ENCODE measurements at places on chromosomes 11 and 22.

GRCh38 chr22:49525801-49526535, 301.7 kb downstream of the BRD1 start:
- no peak for DNase-seq

DNA sequence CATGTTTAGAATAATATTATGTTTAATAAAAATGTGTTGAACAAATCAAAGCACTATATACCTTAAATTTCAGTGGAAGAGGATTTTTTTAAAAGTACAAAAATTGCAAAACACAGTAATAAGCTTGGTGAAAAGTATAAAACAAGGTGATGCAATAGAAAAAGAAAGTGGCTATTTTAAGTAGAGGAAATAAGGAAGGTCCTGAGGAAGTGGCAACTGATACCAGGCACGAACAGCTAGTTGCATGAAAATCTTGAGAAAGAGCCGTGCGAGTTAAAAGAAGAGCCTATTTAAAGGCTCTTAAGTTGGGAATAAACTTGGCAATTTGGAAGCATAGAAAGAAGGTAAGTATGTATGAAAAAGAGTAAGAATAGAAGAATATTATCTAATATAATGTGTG, 1679.3 kb downstream of the LRRC4C start:
- DNase-seq, result no peak

- no peak for DNase-seq
Observed at GRCh38 chr11:108733479-108734116, 68.7 kb downstream of the DDX10 start.

- DNase-seq, result no peak
Observed at GRCh38 chr11:123454796-123455195, 24.7 kb downstream of the GRAMD1B start.

GRCh38 chr11:57647960-57648800, 1.5 kb downstream of the YPEL4 start:
- no peak for DNase-seq

DNA sequence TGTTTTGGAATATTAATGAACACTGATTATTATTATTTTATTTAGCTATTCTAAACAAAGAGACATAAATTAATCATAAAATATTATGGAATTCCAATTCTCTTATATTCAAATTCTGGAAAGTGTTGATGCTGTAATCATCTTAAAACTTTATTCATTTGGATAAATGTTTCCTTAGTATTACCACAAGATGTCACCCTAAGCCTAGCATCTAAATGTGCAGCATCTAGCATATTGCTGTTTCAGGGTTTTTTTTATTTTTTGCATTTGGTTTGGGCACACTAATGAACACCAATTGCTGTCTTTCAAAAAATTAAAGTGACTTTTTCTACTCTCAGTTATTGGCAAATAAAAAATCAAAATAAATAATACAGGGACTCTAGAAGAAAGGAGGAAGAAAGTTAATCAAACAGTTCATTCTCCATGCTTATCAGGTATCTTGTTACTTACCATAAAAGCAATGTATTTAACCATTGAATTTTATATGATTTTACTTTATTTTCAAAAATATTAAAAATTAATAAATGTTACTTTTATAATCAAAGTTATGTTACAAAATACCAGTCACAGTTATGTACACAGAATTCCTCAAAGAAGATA, 31.8 kb downstream of the DLG2 start:
- no peak for DNase-seq

- peak; percentile 92 for DNase-seq
Observed at GRCh38 chr22:26585104-26585790, 4.7 kb downstream of the TPST2 start.

GRCh38 chr11:72970557-72971118, 156.4 kb downstream of the ATG16L2 start:
- no peak for DNase-seq

GRCh38 chr11:15580056-15580774, 465.5 kb downstream of the INSC start:
- DNase-seq, result no peak

GRCh38 chr11:12606597-12606996, 67.6 kb upstream of the TEAD1 start:
- no peak for DNase-seq

DNA sequence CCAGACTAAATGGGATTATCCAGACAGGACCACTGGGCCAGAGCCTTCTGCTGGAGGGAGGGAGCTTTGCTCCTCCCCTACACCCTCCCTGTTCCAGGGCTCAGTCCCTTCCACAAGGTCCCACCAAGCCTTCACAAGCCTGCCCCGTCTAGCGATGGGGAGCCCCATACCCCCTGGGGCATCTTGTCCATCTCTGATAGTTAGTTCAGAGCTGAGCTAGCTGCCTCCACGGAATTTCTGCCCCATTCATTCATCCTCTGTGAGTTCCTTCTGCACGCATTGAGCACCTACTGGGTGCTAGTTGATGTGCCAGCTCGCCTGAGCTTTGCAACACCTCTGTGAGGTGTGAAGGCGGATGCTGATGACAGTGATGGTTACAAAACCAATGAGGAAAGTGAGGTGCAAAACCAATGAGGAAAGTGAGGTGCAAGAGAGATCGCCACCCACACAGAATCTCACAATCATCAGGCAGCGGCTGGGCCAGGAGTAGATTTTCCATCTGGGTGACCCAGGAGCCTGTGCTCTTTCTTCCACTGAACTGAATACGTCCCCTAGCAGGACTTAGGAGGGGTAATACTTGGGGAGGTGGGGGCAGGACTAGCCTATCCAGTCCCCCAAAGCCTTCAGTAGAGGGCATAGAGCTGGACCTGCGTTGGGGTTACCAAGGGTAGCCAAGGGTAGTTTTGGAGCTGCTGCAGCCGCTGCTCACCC, 21.5 kb upstream of the CBX7 start:
- DNase-seq, result no peak

GRCh38 chr11:92670308-92670890, 299.1 kb upstream of the MTNR1B start:
- no peak for DNase-seq

- peak; percentile 72 for DNase-seq
Observed at GRCh38 chr22:49961005-49961600, 531 bp downstream of the PIM3 start.
